ENCODE measurements at places on chromosomes 1 and 21.

- DNase-seq, result no peak
These were observed 7.0 kb downstream of the TNFRSF14 start for GRCh38 chr1:2563205-2563604.

DNA sequence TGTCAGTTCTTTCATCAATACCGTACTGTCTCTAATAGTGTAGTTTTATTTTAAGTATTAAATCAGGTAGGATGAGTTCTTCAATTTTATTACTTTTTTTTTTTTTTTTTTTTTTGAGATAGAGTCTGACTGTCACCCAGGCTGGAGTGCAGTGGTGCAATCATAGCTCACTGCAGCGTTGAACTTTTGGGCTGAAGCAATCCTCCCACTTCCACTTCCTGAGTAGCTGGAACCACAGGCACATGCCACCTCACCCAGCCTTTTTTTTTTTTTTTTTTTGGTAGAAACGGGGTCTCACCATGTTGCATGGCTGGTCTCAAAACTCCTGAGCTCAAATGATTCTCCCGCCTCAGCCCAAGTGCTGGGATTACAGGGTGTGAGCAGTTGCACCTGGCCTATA lies 44.3 kb downstream of the INAVA start:
- DNase-seq, result no peak

DNA sequence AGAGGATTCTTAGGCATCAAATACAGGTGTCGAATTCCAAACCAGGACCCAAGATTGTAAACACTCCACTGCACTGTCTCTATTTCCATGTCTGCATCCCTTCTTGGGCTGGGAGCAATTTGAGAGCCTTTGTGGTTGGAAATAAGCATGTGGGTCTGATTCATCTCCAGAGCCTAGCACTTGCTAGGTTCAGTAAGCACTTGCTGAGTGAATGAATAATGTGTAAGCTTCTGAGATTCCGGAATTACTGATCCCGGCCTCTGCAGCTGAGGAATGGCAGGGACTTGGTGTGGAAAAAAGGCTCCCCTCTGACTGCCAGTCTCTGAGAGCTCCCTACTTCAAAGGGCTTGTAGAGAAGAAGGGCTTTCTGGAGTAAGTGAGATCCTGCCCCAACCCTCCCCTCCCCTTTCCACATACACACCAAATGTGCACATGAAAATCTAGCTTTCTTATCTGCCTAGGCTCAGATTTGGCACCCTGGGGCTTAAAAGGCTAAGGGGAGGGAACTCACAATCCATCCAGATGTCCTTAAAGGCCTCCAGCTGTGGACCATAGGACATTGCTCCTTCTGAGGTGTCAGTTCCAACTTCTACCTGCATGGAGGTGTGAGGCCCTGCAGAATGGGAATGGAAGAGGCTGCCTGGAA lies 39.6 kb upstream of the TRABD2B start:
- no peak for DNase-seq

DNA sequence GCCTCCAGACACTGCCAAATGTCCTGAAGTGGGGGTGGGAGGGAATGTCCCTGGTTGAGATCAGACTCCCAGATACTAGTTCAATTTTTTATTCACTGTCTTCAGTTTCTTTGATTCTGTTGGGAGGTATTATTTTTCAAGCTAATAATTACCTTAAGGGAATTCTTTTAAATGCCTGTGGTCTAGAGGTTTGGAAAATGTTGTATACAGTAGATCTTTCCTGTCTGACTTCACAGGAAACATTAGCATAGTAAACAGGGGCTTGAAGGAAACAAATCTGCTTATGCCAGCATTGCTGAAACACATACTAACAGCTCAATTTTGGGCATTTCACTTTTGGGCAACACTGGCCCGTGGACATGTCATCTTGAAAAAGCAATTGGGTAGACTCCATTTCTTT lies 84.3 kb upstream of the HP1BP3 start:
- DNase-seq, result no peak

- DNase-seq, result no peak
These were observed 482.9 kb downstream of the PTPRU start for GRCh38 chr1:29719253-29719652.

DNA sequence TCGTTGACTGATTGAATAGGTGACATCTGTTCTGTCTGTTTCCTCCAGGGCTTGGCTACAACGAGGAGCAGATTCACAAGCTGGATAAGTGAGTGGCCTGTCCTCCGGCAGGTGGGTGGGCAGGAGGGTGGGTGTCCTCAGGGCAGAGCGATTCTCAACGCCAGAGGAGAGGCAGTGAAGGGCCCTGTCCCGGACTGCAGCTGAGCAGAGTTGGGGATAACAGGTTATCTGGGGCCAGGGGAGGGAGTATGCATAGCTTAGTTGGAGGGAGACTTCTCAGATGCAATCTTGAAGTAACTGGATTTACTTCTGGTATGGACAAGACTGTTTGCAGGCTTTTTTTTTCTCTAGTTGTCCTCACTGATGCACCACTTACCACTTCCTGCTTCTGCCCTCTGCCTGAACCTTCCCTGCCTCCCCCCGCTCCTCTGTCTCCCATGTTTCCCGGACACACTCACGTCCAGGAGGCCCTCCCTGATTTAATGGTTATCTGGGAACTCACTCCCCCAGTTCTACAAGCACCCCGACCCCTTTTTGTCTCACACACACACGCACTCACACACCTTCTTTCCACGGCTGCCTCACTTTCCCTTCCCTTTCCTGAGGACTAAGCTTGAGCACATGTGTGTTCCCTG lies 16.4 kb upstream of the RASSF5 start:
- DNase-seq, result no peak

GRCh38 chr1:156596426-156596825 lies 4.8 kb downstream of the NAXE start:
- DNase-seq, result no peak

GRCh38 chr1:180282401-180283044 lies 52.5 kb downstream of the LHX4 start:
- no peak for DNase-seq

DNA sequence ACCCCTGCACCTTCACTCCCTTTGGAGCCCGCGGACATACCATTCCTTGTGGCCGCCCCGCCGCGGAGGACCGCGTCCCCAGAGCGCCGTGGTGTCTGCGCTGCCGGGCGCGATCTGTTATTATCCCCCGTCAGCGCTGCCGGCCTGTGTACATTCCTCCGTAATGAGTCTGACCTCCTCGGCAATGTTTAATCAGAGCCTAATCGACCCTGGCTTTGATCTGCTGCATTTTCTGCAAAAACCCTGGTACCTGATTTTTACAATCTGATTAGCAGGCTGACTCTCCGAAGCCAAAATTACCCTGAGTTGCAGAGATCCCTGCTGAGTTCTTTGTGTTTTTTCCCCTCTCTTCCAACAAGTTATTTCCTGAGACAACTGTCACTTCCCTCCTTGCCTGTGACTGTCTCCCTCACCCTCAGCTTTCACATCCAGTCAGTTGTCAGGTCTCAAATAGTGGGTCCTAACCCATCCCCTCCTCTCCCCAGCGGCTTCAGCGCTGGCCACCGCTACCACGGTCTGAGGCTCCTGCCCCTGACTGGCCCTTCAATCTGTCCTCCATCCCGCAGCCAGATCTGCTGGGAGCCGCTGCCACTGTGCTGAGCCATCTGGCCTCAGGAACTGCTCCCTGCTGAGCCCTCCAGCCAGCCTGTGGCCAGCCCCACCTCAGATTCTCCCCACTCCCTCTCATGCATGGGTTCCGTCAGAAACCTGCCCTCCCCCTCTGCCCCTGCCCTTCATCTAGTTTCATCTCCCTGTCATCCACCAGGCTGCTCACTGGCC lies 53.5 kb downstream of the GLIS1 start:
- DNase-seq, result no peak

DNA sequence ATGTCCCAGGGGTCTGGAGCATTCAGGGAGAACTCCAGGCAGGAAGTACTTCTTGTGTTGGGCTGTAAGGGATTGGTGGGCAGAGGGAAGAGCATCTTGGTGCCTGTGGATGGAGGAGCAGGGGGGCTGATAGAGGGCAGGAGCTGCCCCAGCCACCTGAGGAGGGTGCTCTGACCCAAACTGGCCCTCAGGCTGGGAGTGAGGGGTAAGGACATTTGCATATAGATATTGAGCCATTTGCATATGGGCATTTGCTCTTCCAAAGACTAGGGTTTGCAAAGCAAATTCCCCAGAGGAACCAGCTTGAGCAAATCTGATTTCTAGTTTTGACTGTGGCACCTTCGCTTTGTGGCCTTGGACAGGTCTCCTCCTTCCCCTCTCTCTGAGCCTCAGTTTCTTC lies 18.2 kb downstream of the ZNF362 start:
- no peak for DNase-seq

DNA sequence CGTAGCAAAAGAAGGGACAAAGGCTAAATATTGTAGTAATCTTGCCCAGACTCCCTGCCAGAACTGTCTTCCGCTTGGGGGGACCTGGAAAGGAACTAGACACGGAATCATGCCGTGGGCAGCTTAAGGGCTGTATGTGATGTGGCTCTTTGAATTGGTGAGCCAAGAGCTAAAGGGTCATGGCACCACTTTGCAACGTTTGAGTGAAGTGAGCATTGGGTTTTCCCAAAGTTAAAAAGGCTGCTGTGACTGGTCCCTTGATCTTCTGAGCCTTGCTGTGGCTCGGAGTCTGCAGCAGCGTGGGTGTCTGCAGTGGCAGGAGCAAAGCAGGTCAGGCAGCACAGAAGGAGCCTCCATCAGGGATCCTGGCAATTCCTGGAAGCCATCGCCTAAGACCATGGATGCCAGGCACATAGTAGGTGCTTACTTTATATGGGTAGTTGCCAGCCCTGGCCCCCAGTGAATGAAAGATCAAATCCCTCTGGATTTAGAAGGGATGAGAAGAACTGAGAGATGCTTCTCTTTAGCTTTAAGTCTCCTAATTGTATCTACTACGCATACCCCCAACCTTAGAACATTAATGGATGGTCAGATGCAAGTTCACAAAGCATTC lies 1.8 kb downstream of the SMYD2 start:
- DNase-seq, result no peak

GRCh38 chr1:99613716-99614115 lies 32.2 kb upstream of the PALMD start:
- no peak for DNase-seq

DNA sequence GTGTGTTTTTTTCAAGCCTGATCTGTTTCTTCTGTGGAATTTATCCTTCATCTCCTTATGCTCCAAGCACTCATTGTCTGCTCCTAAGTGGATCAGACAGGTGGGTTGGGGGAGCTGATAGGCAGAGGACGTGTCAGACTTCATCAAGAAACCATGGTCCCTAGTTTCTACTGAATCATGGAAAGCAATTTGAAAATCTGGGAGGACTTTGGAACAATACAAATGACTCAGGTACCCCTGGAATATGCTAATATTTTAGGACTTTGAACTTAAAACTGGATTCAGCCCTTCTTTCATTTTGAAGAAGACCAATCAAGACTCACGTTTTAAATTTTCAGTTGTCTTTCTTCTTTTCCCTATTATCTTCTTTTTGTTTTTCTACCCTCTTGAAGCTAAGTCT lies 7.7 kb downstream of the ABCG1 start:
- DNase-seq, result no peak

DNA sequence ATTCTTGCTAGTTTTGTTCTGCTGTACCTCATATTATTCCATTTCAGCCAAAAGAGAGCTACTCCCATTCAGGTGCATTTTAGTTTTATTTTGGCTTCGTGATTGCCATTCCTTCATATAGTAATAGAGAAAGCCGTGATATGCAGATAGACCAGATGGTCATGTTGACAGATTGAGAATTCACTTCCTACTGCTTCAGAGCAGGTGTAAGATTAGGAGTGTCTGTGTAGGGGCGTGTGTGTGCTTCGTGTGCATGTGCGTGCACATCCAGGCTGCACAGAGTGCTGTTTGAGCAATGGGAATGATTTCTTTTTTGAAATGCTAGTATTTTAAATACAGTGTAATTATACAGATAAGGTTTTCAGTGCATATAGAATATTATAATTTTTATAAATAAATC lies 10.3 kb downstream of the NFIA start:
- DNase-seq, result no peak

GRCh38 chr1:23013657-23014056 lies 2.0 kb downstream of the TEX46 start:
- DNase-seq, result no peak

DNA sequence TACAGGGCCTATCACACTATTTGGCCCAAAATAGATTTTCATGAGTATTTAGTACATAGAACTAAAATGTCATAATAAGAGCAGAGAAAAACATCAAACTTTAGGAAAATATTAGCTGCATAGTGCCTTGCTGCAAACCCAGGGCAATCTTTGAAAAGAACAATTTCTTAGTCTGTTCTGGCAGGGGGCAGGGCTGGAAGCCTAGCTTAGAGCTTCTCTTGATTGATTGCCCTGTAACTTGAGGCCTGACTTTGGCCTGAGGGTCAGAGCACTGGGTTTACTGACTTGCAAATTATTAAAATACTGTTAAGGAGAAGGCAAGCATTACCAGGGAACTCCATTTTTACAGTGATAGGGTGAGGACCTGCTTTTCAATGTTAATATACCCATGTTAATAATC lies 115.8 kb upstream of the SPAG17 start:
- DNase-seq, result no peak

DNA sequence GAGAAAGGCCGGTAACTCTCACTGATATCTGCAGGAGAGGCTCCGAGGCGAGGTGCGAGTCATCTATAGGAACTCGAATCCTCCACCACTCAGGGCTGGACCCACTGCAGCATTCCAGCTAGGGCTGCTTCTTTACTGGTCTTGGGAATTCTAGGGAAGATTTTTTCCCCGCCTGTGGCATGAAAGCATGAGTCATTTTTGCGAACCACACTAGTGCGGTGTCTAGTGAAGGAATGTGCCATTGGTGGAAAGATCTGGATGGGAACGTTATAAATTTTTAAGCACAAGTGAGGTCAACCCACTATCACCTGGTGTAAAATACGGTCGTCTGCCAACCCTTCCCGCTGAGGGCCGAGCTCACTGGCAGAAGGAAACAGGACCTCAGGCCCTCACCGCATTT lies 49.7 kb downstream of the SYF2 start:
- DNase-seq, result no peak

GRCh38 chr1:42963378-42964043 lies 4.8 kb upstream of the SLC2A1 start:
- no peak for DNase-seq

DNA sequence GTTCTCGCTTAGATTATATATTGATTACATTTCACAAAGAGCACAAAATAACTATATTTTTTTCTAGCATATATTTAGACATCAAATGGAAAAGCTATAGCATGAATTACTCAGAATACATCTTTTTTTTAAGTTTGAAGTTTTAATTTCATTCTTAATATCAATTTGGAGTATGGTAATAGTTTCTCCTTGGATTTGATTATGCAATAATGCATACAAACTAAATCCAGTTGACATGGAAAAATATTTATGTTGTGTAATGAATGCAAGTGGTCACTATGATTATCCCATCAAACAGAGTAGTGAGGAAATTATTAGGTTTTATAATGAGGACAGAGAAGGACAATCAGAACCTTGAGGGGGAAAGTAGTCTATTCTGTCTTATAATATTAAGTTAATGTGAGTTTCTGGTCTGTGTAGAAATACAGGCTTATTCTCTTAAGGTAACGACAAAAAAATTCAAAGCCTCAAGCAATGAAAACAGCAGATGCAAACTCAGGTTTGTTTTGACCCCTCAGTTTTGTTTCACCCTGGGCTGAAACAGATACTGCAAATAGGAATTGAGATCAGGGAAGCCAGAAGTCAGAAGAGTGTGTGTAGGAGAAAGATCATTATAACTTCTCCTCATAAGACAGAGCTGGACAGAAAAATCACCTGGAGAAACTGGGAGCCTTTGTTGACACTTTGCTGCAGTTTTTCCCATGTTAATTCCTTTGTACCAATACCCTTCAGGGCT lies 23.7 kb downstream of the LRRC8B start:
- DNase-seq, result no peak

- no peak for DNase-seq
These were observed 20.5 kb downstream of the SOX13 start for GRCh38 chr1:204093421-204093717.

Data from activated CD4-positive, CD25-positive, alpha-beta regulatory T cell (primary cell).